ENCODE measurements at places on chromosomes 1 and 21.
A peak's percentile ranks its signal among the peaks of the same experiment; 100 is the strongest.

GRCh38 chr1:209398313-209398991 lies 185.1 kb upstream of the CAMK1G start:
- DNase-seq = no peak

DNA sequence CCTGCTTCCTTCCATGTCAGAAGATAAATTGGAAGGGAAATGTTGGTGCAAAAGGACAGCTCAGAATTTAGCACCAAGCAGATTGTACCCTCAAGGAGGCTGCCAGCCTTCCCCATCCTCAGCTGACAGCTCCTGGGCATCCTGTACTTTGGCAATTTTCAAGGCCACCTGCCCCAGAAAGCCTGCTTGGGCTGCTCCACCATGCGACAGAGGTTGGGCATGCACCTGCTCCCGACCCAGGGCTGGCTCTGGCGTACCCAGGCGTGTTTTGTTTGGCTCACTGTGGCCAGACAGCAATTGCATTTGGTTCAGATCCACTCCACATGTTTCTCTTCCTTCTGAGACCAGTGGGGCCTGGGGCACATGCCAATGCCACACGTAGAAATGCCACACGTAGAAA lies 547.8 kb downstream of the NPHP4 start:
- DNase-seq = no peak

DNA sequence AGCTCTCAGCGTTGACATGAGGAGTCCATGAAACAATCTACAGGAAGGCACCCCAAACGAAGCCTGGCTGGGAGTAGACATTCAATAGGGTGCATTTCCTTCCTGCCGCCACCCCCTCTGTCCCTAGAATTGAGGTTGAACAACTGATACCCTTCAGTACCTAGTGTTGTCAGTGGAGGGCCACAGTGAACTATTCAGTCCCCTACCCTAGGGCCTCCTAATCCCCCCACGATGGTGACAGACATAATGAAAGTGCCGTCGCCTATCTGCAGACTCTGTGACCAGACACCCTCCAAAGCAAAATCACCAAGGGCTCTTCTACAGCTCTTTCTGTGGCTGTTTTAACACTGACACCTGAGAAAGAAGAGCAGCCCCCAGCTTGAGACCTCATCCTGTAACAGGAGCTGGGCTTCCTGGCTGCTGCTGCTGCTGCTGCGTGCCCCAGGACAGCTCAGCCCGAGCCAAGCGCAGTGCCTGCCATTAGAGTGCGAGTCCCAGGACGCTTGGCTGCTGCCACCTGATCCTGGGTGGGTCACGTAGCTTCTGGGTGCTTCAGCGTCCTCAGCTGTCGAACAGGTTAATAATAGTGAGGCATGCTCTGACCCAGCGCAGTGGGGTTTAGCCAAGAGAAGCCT lies 183.0 kb downstream of the ZBTB18 start:
- no peak for DNase-seq

- DNase-seq = no peak
Measured at GRCh38 chr1:218686258-218686657, 341.1 kb downstream of the TGFB2 start.

DNA sequence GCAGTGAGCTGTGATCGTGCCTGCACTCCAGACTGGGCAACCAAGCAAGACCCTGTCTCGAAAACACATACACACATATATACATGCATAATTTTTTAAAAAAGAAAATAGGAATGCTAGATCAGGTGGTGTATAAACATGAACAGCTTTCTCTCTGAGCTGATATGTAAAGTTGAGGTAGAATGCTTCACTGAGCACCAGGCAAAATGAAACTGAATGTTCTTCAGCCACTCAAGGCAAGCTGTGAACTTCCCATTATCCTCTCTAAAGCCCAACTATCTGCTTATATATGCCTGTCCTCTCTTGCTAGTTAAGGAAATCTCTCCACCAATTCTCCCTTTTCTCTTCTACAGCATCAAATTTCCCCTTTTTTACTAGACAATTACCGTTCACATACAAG lies 93.0 kb downstream of the NUF2 start:
- no peak for DNase-seq

GRCh38 chr1:86706018-86706635 lies 1.8 kb downstream of the SH3GLB1 start:
- DNase-seq = no peak

- no peak for DNase-seq
Measured at GRCh38 chr1:76198452-76198851, 123.9 kb downstream of the ST6GALNAC3 start.

GRCh38 chr1:155983191-155984024 lies 5.1 kb upstream of the ARHGEF2 start:
- DNase-seq = no peak

DNA sequence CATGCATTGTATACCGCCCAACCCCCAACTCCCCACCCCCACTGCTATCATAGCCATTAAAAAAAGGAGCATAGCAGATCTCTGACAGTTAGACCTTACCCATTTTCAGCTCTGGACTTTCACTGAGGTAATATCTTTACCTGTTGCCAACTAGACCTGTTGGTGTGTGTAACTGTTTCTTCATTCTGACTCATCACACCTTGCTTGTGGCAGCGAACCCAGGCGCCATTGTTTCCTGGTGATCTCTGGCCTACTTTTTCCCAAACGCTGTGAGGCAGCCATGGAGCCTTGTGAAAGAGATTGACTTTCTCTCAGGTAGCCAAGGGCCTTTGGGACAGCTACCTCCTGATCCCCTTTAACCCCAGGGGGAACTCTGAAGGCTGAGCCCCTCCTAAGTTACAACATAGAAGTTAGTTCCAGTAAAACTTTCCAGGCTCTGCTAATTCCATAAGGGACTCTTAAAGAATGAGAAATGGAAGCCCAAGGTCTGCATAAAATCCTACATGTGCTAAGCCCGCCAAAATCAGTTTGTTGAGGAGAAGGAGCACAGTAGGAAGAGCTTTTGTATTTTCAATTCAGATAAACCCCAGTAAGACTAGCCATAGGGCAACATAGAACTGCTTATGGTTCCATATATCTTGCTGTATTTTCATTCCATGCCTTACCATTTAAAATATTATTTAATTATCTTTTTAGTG lies 196.1 kb upstream of the CAMK1G start:
- DNase-seq = no peak

GRCh38 chr1:25347556-25347955 lies 9.4 kb downstream of the TMEM50A start:
- no peak for DNase-seq

GRCh38 chr1:1128454-1129139 lies 12.7 kb upstream of the C1orf159 start:
- DNase-seq = no peak

GRCh38 chr21:41641821-41642701 lies 124.8 kb downstream of the RIPK4 start:
- no peak for DNase-seq

- DNase-seq = peak; percentile 20
Measured at GRCh38 chr1:206117151-206117948, at the start of gene AVPR1B. TSS of gene AVPR1B (minus strand) at chr1:206117388. CDS start at chr1:206116890, 498 bp downstream.

DNA sequence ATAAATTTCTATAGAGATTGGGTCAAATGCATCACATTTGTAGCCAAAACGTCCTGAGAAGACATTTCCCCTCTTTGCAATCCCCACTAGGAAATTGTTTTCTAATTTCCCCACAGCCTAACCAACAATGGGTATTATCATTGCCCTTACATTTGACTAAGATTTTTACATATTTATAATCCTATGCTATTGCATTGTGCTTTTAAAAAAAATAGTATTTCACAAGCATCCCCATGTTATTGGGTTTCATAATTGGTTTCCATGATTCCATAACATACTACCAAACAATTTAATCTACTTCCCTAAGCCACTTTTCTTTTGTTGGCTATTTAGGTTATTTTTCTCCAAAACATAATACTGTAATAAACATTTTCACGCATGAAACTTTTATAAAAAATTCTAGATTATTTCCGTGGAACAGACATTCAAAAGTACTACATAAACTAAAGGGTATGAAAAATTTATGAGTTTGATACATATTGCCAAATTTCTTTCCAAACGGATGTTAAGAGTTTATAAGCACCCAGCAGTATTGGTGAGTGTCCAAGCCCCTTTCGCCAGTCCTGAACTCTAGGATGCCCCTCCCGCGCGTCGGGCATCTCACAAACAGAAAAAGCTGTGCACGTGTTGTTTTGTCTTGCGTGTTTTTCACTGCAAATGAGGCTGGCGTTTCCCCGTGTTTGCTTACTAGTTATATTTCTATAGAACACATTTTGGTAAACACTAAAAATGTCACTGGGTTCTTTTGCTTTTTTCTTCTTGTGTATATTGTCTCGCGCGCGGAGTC lies 2.0 kb upstream of the LHX4 start:
- DNase-seq = no peak

DNA sequence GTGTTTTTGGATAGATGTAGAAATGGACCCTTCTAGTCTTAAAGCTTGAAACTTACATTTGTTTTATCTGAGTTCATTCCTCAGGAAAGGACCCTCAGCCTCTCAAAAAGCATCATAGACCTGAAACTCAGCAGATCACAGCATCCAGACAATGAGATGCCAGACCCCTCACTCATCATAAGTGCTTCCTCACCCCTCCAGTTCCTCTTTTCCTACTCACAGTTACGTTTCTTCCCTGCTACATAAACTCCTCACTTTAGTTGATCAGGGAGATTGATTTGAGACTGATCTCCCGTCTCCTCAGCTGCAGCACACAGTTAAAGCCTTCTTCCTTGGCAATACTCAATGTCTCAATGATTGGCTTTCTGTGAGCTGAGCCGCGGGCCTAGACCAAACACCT lies 282.0 kb downstream of the FAM72C start:
- DNase-seq = no peak

- DNase-seq = no peak
Measured at GRCh38 chr1:159935719-159936272, 9.6 kb downstream of the IGSF9 start.

DNA sequence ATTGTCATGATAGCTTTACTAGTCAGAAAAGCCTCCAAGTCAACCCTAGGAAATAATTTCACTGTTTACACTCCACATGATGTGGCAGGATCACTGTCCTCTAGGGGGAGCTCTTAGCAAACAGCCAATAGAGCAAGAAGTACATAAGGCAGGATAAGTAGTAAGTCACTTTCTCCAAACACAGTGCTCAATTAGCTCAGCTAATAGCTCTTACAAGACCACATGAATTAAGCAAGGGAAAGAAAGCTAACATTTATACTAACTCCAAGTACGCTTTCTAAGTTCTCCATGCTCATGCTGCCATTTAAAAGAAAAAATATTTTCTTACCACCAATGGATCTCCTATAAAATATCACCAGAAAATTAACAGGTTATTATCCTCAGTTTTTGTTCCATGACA lies 66.9 kb upstream of the LRIF1 start:
- peak; percentile 41 for DNase-seq

DNA sequence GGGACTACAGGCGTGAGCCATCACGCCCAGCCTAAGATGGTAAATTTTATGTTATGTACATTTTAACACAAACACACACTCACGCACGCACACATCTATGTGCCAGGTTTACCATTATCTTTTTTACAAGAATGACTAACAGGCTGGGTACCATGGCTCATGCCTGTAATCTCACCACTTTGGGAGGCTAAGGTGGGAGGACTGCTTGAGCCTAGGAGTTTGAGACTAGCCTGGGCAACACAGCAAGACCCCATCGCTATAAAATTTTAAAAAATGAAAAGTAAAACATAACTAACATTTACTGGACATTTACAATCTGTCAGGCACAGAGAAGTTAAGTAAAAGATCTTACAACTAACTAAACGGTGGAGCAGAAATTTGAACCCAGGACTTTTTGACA lies 14.7 kb downstream of the GATAD2B start:
- DNase-seq = no peak

- no peak for DNase-seq
Measured at GRCh38 chr1:236997882-236998281, 6.4 kb downstream of the MT1HL1 start.

- DNase-seq = no peak
Measured at GRCh38 chr1:203601716-203602309, 24.8 kb upstream of the ATP2B4 start.

DNA sequence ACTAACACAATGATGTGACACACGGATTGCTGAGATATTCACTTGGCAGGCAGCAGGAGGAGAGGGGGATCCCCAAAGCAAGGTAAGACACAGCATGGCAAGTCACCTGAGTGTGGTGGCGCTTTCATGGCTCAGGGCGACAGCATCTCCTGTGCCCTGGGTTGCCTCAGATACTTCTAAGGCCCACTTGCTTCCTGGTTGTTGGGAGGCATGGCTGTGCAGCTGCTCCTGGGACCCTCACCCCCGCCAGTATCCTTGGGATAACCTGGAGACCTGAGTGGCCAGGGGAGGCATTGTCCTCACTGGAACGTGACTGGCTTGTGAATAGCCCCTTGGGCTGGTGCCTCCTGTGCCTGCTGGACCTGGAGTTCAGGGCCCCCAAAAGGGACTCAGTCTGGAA lies 69.8 kb downstream of the STUM start:
- no peak for DNase-seq

Data from GM06990 (cell line).